ENCODE measurements at places on chromosomes 16 and 17.

DNA sequence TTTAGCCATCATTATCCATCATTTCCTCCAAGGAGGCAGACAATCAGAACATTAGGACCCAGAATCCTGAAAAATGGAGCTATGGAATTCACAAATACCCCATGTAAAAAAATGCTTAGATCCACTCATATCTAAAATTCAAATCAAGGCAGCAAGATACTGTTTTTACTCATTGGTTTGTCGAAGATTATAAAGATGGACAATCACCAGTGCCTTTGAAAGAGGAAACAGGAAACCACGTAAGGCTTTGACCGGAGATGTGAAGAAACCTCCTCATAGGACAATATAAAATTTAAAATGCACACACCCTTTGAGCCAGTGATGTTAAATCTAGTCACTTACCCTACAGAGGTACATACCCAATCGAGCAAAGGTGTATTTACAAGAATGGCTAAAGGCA, 130.0 kb downstream of the XYLT1 start:
- DNase-seq = no peak

- no peak for DNase-seq
Measured at GRCh38 chr16:87442581-87442966, 50.2 kb downstream of the ZCCHC14 start.

DNA sequence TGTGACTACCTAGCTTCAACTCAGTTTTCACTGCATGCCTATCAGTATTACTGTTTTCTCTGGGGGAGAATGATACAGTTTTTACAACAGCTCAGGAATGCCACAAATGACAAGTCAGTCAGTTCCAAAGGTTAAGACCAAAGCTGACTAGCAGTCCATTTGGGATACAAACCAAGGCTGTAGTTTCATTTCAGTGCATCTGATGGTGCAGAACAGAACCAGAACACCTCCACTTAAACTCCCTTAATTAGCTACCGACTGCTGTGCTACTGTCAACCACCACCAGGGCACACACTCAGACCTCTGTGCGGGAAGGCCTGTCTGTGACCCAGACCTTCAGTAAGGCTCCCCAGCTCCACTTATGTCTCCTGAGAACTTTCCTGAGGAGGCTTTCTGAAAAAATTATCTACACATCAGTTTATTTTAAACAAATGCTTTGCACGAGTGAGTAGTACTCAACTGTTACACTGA, 20.4 kb downstream of the NFE2L1 start:
- no peak for DNase-seq

DNA sequence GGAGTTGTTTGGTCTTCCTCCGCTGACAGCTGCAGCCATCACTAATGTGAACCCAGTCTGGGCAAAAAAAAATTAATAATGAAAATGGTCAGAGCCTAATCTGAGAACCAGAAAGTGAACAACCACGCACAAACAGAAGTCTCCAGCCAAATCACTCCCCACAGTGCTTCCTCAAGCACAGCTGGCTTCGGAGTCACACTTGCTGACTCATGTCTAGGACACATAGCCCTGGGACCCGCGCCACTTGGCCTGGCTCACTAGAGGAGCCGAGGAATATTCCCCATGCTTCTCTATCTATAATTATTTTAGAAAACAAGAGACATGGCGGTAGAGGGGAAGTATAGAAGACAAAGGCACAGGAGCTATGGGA, 109.1 kb downstream of the ZFHX3 start:
- DNase-seq = peak; percentile 18

DNA sequence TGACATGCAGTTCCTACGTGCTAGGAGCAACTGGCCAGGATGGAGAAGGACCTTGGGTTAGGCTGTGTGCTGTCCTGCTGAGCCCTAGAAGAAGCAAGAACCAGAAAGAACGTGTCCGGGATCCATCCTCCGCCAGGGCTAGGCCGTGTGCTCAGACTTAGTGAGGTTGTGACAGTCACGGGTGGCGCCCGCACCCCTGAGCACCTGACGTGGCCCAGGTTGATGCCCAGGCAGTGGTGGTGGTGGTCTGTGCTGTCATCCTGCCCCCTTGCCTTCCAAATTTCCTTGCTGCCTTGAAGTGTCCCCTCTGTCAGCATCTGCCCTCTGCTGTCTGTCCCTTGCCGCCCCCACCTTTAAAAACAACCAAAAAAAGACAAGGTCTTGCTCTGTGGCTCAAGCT, 4.2 kb upstream of the GSE1 start:
- DNase-seq = no peak

DNA sequence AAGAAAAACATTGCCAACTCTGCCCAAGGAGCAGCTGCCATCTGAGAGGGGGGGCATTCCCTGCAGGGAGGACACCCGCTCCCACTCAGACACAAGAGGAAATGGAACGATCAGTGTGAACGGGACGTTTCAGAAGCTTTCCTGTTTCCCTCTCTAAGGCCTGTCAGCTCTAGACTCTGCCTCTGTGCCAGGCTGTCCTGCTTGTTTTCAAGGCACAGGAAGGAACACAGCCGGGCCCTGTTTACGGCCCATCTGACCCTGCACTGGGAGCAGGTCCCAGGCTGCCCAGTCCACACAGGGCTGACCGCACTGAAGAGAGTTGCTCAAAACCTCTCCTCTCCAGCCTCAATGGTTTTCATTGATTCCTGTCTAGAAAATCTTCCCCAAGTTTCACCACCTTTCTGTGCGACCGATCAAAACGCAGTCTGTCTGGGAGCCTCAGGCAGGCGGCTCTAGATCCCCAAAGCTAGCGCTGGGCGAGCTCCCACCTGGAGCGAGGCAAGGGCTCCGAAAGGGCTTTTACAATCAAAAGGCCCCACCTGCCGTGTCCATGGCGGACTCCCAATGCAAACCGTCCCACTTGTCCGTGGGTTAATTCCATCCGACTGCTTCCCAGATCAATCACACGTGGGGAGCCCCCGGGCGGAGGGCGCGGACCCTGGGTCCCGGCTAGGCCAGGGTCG, 1.5 kb downstream of the PIEZO1 start:
- DNase-seq = peak; percentile 25

DNA sequence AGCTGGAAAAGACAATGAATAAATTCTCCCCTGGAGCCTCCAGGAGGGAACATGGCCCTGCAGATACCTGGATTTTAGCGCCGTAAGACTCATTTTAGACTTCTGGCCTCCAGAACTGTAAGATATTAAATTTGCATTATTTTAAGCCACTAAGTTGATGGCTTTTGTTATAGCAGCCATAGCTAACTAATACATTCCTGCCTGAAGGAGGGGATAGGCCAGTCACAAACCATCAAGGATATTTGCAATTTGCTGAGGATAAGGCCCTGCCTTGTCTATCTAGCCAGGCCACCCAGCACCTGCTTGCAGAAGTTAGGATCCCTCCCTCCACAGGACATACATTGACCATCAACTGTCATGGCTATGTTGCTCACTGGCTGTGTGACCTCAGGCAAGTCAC, 4.9 kb upstream of the KCNG4 start:
- DNase-seq = no peak

GRCh38 chr16:75216576-75216975, 2.2 kb upstream of the CTRB1 start:
- DNase-seq = no peak

DNA sequence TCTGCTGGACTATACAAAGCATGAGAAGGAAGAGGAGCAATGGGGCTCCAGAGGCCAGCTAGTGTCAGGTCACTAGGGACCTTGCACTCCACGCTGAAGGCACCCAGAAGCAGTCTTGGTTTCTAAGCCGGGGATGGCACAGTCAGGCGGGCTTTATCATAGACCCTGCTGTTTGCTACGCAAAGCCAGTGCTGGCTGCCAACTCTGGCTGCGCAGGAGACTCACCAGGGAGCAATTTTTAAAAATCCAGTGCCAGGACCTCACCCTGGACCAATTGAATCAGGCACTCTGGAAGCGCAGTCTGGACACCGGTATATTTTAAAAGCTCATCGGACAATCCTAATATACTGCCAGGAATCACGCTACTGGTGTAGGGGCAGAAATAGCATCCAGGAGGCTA, 368.5 kb upstream of the XYLT1 start:
- DNase-seq = no peak

DNA sequence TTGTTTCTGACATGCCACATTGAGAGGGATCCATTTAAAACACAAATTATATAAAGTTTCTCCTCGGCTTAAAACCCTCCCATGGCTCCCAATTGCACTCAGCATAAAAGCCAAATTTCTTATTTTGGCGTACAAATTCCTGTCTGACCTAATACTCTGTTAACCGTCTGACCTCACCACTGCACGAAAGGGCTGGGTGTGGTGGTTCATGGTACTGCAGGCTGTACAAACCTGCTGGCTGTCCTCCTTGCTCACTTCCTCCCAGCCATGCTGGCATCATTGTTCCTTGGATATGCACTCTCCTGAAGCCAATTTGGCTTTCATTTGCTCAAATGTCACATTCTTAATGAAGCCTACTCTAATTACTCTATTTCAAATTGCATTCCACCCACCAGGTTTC, 301.6 kb upstream of the C16orf82 start:
- DNase-seq = no peak

- DNase-seq = no peak
Measured at GRCh38 chr17:42827472-42827871, 3.4 kb upstream of the BECN1 start.

- no peak for DNase-seq
Measured at GRCh38 chr16:58733248-58733670, 857 bp downstream of the GOT2 start.

DNA sequence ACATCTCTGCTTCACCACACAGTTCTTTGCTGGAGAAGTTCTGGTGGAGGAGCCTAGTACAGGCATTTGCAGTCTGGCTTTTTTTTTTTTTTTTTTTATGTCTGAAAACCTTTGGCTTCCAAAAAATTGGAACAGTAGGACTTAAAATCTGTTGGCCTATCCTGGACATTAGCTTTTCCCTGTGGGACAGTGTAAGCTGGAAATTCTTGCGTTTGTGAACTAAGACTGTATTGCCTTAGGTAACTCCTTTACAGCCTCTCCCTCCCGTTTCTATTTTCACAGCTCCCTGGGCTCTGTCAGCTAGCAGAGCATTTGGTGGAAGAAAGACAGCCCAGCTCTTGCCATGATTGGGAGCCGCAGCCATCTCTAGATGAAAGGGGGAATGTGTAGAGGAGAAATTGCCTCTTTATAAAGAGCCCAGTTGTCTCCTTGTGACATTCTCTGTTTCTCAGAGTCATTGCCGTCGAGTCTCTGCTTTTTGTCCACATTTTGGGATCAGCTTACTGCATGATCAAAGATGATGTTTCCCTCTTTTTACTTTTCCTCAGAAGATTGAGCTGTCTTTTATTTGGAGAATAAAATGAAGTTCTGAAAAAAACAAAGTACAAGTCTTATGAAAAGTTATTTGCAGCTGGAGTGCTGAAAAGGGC, 227.5 kb downstream of the SPECC1 start:
- no peak for DNase-seq

- no peak for DNase-seq
Measured at GRCh38 chr17:65515959-65516948, 45.2 kb downstream of the AXIN2 start.

- no peak for DNase-seq
Measured at GRCh38 chr17:61159221-61159814, 240.3 kb upstream of the TBX2 start.

GRCh38 chr16:79601931-79602627, 1.5 kb upstream of the MAF start:
- DNase-seq = peak; percentile 64

DNA sequence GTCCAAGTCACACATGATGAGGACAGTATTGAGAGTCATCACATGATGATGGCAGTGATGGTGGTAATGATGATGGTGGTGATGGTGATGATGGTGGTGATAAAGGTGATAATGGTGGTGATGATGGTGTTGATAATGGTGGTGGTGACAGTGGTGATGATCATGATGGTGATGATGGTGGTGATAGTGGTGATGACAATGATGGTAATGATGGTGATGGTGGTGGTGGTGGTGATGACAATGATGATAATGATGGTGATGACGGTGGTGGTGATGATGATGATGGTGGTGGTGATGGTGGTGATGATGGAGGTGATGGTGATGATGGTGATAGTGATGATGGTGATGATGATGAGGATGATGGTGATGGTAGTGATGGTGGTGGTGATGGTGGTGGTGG, 190.2 kb upstream of the ZNF469 start:
- DNase-seq = no peak

DNA sequence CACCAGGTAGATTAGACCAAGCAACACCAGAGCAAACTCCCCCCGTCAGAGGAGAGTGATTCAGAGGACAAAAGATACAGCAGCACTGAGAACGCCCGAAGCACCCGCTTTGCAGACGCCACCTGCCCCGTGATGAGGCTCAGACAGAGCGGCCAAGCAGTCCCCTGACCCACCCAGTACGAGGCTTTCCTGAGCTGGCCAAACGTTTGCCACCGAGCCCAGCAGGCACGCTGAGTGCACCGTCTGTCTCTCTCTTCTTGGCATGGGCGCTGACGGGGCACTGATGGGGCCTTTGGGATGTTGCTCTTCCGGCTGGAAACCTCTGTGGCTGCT, 19.4 kb upstream of the WDR45B start:
- no peak for DNase-seq

GRCh38 chr17:44804302-44805089, 25.6 kb downstream of the GJC1 start:
- DNase-seq = no peak

GRCh38 chr16:31360251-31360650, 5.3 kb downstream of the ITGAX start:
- no peak for DNase-seq

- DNase-seq = no peak
Measured at GRCh38 chr17:77957235-77957856, 1.2 kb upstream of the TNRC6C start.

DNA sequence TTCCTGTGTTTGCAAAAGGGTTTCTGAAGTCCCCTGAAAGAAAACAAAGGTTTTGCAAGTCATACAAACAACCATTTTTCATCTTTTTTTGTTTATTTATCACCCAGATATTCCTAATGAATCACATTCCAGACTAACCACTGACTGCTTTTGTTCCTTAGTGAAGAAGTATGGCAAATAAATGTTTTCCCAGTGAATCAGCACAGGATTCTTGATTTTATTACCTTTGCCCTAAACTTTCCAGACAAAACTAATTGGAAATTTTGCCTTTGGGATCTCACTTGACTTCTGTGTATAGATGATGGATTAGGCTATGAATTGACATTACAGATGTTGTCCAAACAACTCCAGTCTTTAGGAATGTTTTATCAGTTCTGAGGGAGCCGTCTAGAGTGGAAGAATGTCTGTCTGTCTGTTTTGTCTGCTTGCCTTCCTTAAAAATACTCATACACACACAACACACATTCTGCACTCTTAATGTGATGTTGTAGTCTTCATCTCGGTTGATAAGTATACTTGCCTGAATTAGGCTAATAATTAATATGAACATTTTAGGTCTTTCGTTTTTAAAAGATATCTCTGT, 48.9 kb downstream of the VMP1 start:
- no peak for DNase-seq

- DNase-seq = no peak
Measured at GRCh38 chr16:80066805-80067580, 466.5 kb upstream of the MAF start.

Data from hypothalamus (tissue), 51 donors.